Testis (tissue), 5 donors: ENCODE measurements at places on chromosomes 16 and 17.

DNA sequence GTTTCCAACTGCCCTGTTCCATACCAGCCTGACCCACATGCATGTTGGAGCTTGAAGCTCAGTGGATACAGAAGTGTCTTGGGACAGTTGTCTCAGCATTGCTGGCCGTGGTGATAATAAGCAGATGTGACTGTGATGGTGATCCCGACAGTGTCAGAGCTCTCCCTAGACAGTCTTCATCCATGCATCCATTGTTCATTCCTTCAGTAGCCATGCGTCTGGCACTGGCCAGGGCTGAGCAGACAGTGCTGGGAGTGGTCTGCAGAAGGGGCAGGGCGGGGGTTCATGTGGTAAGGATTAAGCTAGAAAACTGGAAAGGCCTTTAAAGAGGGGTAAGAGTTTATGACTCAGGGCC, 68.1 kb downstream of the GNAO1 start:
- no peak overlapping the region for H3K4me3 ChIP-seq
- peak overlapping the region; percentile 74 for H3K27ac ChIP-seq
- H3K36me3 ChIP-seq, result no peaks in the 10 kb centered on the region
- no peaks in the 10 kb centered on the region for H3K27me3 ChIP-seq
- DNase-seq, result no peak

GRCh38 chr17:41617698-41618097, 5.1 kb upstream of the KRT16 start:
- H3K27ac ChIP-seq, result no peak overlapping the region
- no peak for DNase-seq
- no peak overlapping the region for H3K4me3 ChIP-seq
- H3K27me3 ChIP-seq, result no peaks in the 10 kb centered on the region
- peaks cover 5% of the 10 kb centered on the region for H3K4me1 ChIP-seq
- H3K36me3 ChIP-seq, result no peaks in the 10 kb centered on the region

DNA sequence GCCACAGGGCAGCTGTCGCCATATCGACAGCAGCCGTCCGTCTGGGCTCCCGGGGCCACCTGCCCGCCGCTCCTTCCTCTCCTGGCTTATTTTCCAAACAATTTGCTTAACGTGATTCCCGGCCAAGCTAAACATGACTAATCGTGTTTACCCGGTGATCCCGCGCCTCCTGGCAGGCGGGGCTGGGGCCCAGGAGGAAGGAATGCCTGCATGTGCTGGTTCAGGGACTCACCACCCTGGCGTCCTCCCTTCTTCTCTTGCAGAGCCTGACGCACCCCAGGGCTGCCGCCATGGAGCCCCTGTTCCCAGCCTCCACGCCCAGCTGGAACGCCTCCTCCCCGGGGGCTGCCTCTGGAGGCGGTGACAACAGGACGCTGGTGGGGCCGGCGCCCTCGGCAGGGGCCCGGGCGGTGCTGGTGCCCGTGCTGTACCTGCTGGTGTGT, 6.1 kb downstream of the SSTR5 start:
- H3K36me3 ChIP-seq, result no peaks in the 10 kb centered on the region
- H3K4me1 ChIP-seq, result peaks cover 11% of the 10 kb centered on the region
- H3K27me3 ChIP-seq, result no peaks in the 10 kb centered on the region
- DNase-seq, result peak; percentile 57

DNA sequence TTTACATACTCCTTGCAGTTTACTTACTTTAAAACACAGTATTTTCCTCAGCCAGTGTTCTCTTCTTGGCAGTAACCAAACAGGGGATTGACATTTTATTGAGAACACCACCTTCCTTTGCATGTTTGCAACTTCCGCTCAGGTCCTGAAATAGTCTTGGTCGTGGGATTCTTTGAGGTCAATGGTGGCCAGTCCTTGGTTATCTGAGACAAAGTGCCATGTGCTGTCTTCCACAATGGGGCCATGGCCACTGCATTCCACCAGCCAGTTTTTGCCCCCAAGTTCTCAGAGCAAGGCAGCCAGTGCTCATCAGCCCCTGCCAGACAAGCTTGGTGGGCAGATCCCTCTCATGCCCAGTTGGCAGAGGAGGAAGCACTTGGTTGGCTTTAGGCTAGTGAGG, 22.9 kb downstream of the CMTM4 start:
- H3K27me3 ChIP-seq, result no peaks in the 10 kb centered on the region
- no peaks in the 10 kb centered on the region for H3K4me1 ChIP-seq
- no peak overlapping the region for H3K27ac ChIP-seq
- no peak for DNase-seq

- no peaks in the 10 kb centered on the region for H3K27me3 ChIP-seq
- no peak overlapping the region for H3K4me3 ChIP-seq
- H3K4me1 ChIP-seq, result no peaks in the 10 kb centered on the region
- DNase-seq, result no peak
Observed at GRCh38 chr16:3193221-3194212, 5.5 kb downstream of the OR1F1 start.

DNA sequence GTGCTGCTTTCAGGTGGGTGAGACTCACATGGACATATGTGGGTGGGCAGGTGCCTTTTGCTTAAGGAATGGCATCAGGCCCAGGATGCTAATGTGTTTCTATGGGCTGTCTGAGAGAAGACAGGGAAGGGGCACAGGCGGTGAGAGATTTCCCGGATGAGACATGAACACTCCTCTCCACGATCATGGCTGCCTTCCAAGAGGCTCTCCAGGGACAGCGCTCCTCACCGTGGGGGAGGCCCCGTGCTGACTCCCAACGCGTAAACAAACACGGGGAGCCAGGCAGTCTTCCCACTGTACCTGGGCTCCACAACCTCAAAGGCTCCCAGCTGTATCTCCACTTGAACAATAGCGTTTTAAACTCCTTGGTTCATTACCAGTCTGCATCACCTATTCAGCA, 42.8 kb downstream of the CDK5R1 start:
- no peaks in the 10 kb centered on the region for H3K27me3 ChIP-seq
- H3K27ac ChIP-seq, result no peak overlapping the region

DNA sequence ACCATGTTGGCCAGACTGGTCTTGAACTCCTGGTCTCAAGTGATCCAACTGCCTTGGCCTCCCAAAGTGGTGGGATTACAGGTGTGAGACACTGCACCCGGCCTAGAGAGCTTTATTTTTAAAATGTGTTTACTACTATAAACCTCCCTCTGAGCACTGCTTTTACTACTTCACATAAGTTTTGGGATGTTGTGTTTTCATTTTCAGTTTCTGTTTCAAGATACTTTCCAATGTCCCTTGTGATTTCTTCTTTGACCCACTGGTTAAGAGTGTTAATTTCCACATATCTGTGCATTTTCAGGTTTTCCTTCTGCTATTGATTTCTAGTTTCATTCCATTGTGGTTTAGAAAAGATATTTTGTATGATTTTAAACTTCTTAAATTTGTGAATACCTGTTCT, 74.4 kb downstream of the NETO2 start:
- DNase-seq, result no peak
- H3K4me1 ChIP-seq, result no peaks in the 10 kb centered on the region
- H3K4me3 ChIP-seq, result no peak overlapping the region
- H3K36me3 ChIP-seq, result no peaks in the 10 kb centered on the region
- H3K27ac ChIP-seq, result no peak overlapping the region
